ENCODE measurements at places on chromosomes 16 and 17. TPM values are rescaled to one million over a fixed set of nuclear protein-coding genes. Genes with fewer than 3 reads are reported as not detected.

CMTR2 gene
- total RNA-seq, result 21.9 TPM

SLC5A11 gene
- not detected for total RNA-seq

IL17C gene
- total RNA-seq, result 1.3 TPM

C16orf54 gene
- total RNA-seq, result not detected

C16orf87 gene
- total RNA-seq, result 11.8 TPM

MPO gene
- total RNA-seq, result under 0.01 TPM

GSG1L gene
- not detected for total RNA-seq

SNX20 gene
- total RNA-seq, result not detected

DUS1L gene
- 37.4 TPM for total RNA-seq

USP6 gene
- total RNA-seq, result 0.24 TPM

CLEC10A gene
- total RNA-seq, result not detected

MT1M gene
- 12.5 TPM for total RNA-seq

PSME3 gene
- total RNA-seq, result 57.6 TPM

CRYBA1 gene
- not detected for total RNA-seq

PRMT7 gene
- 28.8 TPM for total RNA-seq

LRRC46 gene
- total RNA-seq, result not detected

ARL2BP gene
- total RNA-seq, result 62.4 TPM

PTX4 gene
- not detected for total RNA-seq

RND2 gene
- total RNA-seq, result 0.65 TPM

ADAD2 gene
- not detected for total RNA-seq

BCL6B gene
- 0.24 TPM for total RNA-seq

TOP2A gene
- 89.5 TPM for total RNA-seq

C16orf46 gene
- total RNA-seq, result 0.13 TPM

ALDH3A1 gene
- not detected for total RNA-seq

CEP295NL gene
- total RNA-seq, result not detected

OR3A3 gene
- not detected for total RNA-seq

SCARF1 gene
- total RNA-seq, result 3.4 TPM

EVPL gene
- 0.26 TPM for total RNA-seq

RAC3 gene
- total RNA-seq, result 25.0 TPM

PDF gene
- 9.2 TPM for total RNA-seq

EVPLL gene
- not detected for total RNA-seq

SCNN1B gene
- not detected for total RNA-seq

MT3 gene
- total RNA-seq, result 0.52 TPM

CACNG1 gene
- total RNA-seq, result not detected

QPRT gene
- total RNA-seq, result 175 TPM

MYH8 gene
- total RNA-seq, result not detected

KRTAP3-1 gene
- not detected for total RNA-seq

CCL5 gene
- total RNA-seq, result 0.52 TPM

ADAT1 gene
- total RNA-seq, result 27.2 TPM

CX3CL1 gene
- total RNA-seq, result 0.91 TPM

LITAFD gene
- total RNA-seq, result not detected

STAC2 gene
- total RNA-seq, result not detected
